ENCODE measurements at places on chromosomes 16 and 17.

DNA sequence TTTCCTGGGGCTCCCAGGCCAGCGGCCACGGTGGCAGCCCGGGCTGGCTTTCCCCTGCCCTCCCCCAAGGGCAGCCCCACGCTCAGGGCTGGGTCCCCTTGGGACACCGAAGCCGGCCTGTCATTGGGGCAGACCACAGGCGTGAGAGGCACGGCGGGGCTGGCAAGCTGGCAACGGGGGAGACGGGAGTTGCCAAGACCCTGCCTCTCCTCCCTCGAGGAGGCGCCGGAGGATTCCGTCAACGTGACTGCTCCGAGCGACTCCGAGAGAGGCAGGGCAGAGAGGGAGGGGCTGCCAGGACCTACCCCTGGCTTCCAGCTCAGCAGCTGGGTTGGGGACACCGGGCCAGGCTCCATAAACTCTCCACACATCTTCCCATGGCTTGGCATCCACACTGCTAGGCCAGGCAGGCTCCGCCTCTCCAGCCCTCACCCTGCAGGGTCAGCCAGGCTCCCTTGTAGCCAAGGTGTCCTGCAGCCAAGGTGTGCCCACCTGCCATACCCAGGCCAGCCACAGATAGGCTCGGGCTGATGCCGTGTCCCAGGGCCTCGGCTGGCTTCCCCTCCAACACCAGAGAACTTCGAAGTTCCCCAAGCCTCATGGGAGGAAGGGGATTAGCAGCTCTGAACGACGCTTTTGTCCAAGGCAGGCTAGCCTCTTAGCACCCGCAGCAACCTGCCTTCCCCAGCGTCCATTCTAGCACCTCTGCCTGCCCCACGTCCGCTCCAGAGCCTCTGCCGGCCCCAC, 25.5 kb downstream of the TIMM22 start:
- no peak for DNase-seq

- peak; percentile 37 for DNase-seq
Measured at GRCh38 chr17:68097161-68097805, 61.7 kb downstream of the KPNA2 start.

DNA sequence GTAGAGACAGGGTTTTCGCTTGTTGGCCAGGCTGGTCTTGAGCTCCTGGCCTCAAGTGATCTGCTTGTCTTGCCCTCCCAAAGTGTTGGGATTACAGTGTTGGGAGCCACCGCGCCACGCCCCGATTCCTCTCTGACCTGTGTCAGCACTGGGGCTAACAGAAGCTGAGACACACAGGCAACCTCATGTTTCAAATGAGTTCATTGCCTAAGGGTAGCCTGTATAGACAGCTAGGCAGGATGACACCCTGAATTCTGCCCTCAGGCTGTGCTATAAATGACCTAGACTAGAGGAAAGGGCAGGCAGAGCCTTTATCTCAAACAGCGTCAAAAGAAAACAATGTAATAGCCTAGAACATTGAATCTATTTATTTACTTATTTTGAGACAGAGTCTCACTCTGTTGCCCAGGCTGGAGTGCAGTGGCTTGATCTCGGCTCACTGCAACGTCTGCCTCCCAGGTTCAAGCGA, 2.3 kb upstream of the CDK3 start:
- no peak for DNase-seq

DNA sequence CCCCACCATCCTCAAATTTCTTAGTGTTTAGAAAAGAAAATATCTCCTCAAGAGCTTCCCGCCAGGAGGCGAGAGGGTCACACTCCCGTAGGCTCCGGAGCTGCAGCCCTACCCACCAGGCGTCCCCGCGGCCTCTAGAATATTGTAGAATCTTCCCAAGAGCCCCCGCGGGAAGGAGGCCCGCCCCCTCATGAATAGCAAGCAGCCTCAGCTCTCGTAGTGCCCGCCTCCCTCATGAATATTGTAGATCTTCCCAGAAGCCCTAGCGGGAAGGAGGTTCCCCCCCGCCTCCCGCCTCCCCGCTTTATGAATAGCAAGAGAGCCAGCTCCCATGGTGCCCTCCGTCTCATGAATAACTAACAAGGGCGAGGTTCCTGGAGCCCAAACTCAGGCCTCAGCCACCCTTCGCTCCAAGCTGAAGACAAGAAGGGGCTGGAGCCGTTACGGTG, at the start of gene FBXO47:
Gene FBXO47 (minus strand): TSS at position 114 of the 449 bp plus-strand sequence. CDS start 4,378 bp downstream, outside the sequence.
- peak; percentile 51 for DNase-seq

- peak; percentile 50 for DNase-seq
Measured at GRCh38 chr16:57061084-57061905, 31.1 kb upstream of the CPNE2 start.

DNA sequence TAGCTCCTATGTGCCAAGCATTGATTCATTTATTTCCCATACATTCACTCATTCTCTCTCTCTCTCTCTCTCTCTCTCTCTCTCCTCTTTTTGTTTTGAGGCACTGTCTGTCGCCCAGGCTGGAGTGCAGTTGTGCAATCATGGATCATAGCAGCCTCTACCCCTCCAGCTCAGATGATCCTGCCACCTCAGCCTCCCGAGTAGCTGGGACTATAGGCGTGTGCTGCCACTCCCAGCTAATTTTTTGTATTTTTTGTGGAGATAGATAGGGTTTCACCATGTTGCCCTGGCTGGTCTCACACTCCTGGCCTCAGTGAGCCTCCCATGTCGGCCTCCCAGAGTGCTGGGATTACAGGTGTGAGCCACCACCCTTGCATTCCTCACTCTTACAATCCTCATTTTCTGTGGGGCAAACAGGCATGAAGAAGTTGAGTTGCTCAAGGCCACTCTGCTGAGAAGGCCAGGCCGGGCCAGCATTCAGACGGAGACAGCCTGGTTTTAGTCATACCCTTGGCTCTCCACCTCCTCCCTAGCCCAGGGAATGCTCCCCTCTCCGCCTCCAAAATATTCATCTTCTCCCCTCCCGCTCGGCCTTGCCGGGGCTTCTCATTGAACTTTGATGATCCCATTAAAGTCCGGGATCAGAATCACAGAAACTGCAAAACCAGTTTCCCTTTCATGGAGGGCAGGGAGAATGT, 765 bp upstream of the PRM2 start:
- DNase-seq, result no peak

- DNase-seq, result peak; percentile 21
Measured at GRCh38 chr17:6526362-6527152, 29.8 kb downstream of the PITPNM3 start.

GRCh38 chr17:43616029-43616351, 45.7 kb downstream of the MEOX1 start:
- DNase-seq, result no peak

GRCh38 chr16:1258906-1259759, 3.3 kb downstream of the TPSD1 start:
- DNase-seq, result no peak

GRCh38 chr17:14580499-14580898, 279.6 kb downstream of the HS3ST3B1 start:
- DNase-seq, result no peak

DNA sequence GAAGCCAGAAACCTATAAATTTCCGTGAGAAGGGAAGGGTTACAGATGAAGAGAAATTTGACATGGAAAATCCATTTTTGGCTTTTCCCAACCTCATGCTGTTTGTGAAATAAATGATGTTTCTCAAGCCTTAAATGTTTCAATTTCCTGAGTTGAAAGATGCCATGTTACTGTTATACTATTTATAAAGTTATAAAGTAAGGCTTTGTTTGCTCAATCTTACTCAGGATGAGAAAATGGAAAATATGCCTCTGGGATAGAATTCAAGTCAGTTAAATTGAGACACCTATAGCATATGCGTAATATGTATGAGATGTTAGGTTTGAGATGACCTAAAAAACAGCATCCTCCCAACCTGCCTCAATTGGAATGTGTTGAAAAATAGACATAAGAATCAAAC, 19.9 kb upstream of the FAM20A start:
- no peak for DNase-seq

- peak; percentile 83 for DNase-seq
Measured at GRCh38 chr16:85461814-85462713, 151.1 kb upstream of the GSE1 start.

- peak; percentile 33 for DNase-seq
Measured at GRCh38 chr16:16096121-16096857, 127.0 kb downstream of the ABCC6 start.

- DNase-seq, result no peak
Measured at GRCh38 chr17:4519361-4519788, 20.7 kb downstream of the SPNS2 start.

DNA sequence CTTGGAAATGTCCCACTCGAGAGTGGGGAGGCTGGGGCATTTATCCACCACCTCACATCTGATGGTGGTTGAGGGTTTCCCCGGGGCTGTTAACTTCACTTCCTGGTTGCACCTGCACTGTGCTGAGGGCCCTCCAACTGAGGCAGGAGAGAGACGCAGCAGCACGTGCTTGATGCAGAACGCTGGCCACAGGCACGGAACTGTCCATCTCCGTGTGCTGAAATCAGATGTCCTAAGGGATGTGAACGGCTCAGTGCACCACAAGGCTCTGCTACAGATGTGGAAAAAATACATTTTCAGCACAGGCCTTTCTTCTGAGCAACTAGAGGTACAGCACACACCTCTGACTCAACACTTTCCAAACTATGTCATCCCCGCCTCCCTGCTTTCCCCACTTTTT, 114.8 kb upstream of the C16orf82 start:
- no peak for DNase-seq

- DNase-seq, result peak; percentile 63
Measured at GRCh38 chr17:58527949-58528348, 13.5 kb upstream of the MTMR4 start.

DNA sequence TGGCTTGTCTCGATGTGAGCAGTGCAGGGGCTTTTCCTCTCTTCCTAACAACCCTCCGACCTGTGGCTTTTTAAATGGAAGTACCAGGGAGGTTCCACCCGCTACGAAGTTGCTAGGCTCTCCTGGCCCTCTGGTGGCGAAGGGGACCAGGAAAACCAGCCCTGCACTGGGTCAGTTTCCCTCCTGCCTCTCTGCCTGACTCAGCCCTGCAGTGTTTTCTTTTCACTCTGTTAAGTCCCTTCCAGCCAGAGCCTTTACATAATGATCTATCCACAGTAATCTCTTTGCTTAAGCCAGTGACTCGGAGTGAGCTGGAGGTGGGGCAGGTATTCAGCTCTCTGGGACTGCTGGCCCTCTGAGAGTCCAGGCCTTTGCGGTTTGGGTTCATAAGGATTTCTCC, 331.3 kb upstream of the EEF2KMT start:
- no peak for DNase-seq

GRCh38 chr17:77594416-77595209, 363.9 kb upstream of the TNRC6C start:
- no peak for DNase-seq

Data from mesenchymal stem cell (in vitro differentiated cells and primary cell).